ENCODE measurements at places on chromosomes 7 and 10.
A peak's percentile ranks its signal among the peaks of the same experiment; 100 is the strongest.

DNA sequence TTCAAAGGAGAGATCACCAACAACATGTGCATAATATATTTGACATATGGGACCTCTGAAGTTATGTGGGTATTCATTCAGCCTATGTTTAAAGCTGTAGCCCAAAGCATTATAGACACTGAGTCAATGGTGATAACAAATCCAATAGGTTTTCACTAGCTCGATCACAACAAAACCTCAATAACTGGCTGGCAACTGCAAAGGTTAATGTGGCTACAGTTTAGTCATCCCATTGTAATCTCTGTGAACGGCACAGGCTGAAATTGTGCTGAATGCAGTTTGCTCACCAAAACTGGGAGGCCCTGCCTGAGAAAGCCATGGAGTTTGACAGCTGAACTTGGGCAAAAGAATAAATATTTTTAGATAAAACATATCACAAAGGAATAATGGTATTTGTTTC, 152.4 kb upstream of the ADO start:
- no peaks in the 10 kb centered on the region for H3K4me1 ChIP-seq
- no peak overlapping the region for H3K4me3 ChIP-seq
- no peaks in the 10 kb centered on the region for H3K36me3 ChIP-seq
- DNase-seq, result no peak
- H3K27me3 ChIP-seq, result no peaks in the 10 kb centered on the region

DNA sequence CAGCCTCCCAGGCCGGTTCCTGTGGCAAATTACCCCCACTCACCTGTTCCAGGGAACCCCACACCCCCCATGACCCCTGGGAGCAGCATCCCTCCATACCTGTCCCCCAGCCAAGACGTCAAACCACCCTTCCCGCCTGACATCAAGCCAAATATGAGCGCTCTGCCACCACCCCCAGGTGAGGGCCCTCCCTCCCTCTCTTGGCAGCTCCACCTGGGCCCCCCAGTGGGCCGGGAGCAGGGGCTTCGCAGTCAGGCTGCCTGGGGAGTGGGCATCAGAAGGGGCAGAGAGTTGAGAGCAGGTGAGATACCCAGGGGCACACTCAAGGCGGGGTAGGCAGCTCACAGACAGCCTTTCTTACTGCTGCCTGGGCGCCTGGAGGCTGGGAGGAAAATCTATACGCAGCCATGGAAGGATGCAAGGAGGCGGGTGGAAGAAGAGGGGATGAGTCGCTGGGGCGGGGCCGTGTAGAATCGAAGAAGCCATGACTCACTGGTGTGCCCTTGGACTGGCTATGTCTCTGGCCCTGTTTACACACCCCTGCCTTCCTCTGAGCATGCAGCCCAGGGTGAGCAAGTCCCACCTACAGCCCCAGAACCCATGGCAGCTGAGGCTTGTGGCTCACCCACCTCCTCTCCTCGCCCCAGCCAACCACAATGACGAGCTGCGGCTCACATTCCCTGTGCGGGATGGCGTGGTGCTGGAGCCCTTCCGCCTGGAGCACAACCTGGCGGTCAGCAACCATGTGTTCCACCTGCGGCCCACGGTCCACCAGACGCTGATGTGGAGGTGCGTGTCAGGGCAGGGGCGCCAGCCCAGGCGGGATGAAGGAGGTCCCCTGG, 48.6 kb upstream of the PPIF start:
- H3K27me3 ChIP-seq, result no peaks in the 10 kb centered on the region
- H3K4me1 ChIP-seq, result no peaks in the 10 kb centered on the region
- no peak overlapping the region for H3K4me3 ChIP-seq
- peak; percentile 61 for DNase-seq

- no peak overlapping the region for H3K4me3 ChIP-seq
- no peaks in the 10 kb centered on the region for H3K36me3 ChIP-seq
- no peak overlapping the region for H3K27ac ChIP-seq
- H3K27me3 ChIP-seq, result no peaks in the 10 kb centered on the region
- DNase-seq, result peak; percentile 77
- no peaks in the 10 kb centered on the region for H3K4me1 ChIP-seq
Observed at GRCh38 chr7:98745722-98746318, 124.0 kb downstream of the TMEM130 start.

DNA sequence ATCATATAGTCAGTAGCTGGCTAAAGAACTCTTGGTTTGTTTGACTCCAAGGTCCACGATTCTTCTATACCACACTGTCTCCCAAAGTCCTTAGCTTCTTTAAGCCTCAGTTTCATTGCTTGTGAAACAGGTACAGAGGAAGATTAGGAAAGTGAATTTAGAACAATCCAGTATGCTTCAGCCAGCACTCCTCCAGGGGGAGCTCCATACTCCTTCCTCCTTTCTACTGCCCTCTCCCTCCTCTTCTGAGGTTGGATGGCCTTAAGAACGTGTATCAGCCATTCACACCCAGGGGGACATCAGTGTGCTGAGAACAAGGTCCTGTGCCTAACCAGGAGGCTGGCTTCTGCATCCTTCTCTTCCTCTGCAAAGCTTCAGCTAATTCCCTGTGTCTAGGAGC, 54.8 kb upstream of the CALD1 start:
- H3K27me3 ChIP-seq, result no peaks in the 10 kb centered on the region
- no peak overlapping the region for H3K4me3 ChIP-seq
- no peaks in the 10 kb centered on the region for H3K36me3 ChIP-seq

DNA sequence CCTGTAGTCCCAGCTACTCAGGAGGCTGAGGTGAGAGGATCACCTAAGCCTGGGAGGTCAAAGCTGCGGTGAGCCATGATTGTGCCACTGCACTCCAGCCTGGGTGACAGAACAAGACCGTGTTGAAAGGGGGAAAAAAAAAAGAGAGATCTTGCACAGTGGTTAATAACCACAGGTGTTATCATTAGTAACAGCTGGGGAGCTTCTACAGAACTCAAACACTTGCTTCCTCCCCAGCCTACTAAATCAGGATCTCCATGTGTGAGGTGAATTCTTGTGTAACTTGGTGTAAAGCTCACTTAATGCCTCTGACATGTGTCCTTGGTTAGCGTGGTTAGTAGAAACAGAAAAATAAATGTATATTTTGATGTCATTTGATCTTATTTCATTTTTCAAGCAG, 43.9 kb upstream of the BMS1 start:
- no peaks in the 10 kb centered on the region for H3K36me3 ChIP-seq
- H3K27me3 ChIP-seq, result no peaks in the 10 kb centered on the region
- no peak overlapping the region for H3K27ac ChIP-seq
- DNase-seq, result no peak
- H3K4me3 ChIP-seq, result no peak overlapping the region

- DNase-seq, result no peak
- no peak overlapping the region for H3K4me3 ChIP-seq
- H3K4me1 ChIP-seq, result no peaks in the 10 kb centered on the region
- H3K27ac ChIP-seq, result no peak overlapping the region
- H3K27me3 ChIP-seq, result no peaks in the 10 kb centered on the region
Observed at GRCh38 chr10:6181249-6181648, 21.5 kb upstream of the PFKFB3 start.

GRCh38 chr7:80774843-80775242, 136.4 kb downstream of the CD36 start:
- no peak for DNase-seq
- H3K27ac ChIP-seq, result no peak overlapping the region
- H3K36me3 ChIP-seq, result no peaks in the 10 kb centered on the region
- no peaks in the 10 kb centered on the region for H3K27me3 ChIP-seq
- no peaks in the 10 kb centered on the region for H3K4me1 ChIP-seq
- no peak overlapping the region for H3K4me3 ChIP-seq

DNA sequence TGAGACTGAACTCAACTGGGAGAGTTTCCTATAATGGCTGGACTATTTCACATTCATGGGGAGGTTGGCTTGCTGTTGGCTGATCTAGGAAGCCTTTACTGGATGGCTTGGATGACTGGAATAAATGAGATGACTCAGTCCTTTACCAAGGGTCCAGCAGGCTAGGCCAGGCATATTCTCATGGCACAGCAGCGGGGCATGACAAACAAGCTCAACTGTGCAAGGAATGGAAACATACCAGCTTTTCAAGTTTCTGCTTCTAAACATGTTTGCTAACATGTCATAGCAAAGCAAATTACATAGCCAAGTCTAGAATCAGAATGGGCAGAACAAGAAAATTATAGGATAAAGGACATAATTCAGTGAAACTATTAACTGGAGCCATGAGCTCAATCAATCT, 46.8 kb upstream of the CRTAC1 start:
- H3K4me1 ChIP-seq, result no peaks in the 10 kb centered on the region
- DNase-seq, result no peak
- no peak overlapping the region for H3K4me3 ChIP-seq
- no peak overlapping the region for H3K27ac ChIP-seq
- no peaks in the 10 kb centered on the region for H3K36me3 ChIP-seq

DNA sequence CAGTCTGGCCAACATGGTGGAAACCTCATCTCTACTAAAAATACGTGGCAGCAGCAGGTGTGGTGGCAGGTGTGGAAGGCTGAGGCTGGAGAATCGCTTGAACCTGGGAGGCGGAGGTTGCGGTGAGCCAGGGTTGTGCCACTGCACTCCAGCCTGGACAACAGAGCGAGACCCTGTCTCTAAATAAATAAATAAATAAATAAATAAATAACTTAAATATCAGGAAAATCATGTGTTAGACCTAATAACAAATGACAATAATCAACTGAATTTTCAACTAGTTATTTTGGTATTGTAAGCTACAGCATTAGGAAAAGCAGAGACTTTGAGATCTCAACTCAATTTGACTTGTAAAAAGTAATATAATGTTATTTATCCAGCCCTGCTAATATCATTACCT, 9.2 kb downstream of the HERPUD2 start:
- no peaks in the 10 kb centered on the region for H3K4me1 ChIP-seq
- no peaks in the 10 kb centered on the region for H3K27me3 ChIP-seq
- no peak overlapping the region for H3K27ac ChIP-seq
- H3K4me3 ChIP-seq, result no peak overlapping the region
- no peaks in the 10 kb centered on the region for H3K36me3 ChIP-seq

DNA sequence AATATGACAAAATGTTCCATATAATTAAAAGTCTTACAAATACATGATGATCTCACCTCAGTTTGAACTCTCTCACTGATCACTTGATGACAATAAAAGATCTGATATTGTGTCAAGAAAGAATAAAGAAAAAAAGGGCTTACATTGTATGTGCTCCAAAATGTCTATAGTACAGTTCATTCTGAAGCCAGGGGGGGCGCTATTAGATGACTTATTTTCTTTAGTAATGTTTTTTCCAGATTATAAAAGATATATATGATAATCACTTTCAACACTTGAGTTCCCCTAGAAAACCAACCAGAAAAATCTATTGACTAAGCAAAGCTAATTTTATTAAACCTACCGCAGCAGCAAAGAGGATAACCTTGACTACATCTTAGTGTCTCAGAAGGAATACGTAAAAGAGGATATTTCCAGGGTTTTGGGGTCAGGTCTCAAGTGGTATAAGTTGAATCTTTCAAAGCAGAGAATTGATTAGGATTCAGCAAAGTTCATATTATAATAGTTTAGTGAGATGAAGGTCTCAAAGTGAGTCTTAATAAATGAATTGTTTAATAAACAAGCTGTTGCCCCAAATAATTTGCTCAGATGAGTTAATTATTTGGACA, 55.8 kb downstream of the PTN start:
- H3K4me3 ChIP-seq, result no peak overlapping the region
- H3K36me3 ChIP-seq, result no peaks in the 10 kb centered on the region
- no peaks in the 10 kb centered on the region for H3K4me1 ChIP-seq
- H3K27me3 ChIP-seq, result no peaks in the 10 kb centered on the region

- no peak for DNase-seq
- H3K27ac ChIP-seq, result no peak overlapping the region
- no peaks in the 10 kb centered on the region for H3K36me3 ChIP-seq
- no peaks in the 10 kb centered on the region for H3K4me1 ChIP-seq
- no peak overlapping the region for H3K4me3 ChIP-seq
- no peaks in the 10 kb centered on the region for H3K27me3 ChIP-seq
Observed at GRCh38 chr10:72020914-72021809, 57.0 kb downstream of the CHST3 start.

GRCh38 chr7:22989643-22990587, 24.0 kb downstream of the HYCC1 start:
- no peaks in the 10 kb centered on the region for H3K27me3 ChIP-seq
- H3K4me3 ChIP-seq, result no peak overlapping the region

DNA sequence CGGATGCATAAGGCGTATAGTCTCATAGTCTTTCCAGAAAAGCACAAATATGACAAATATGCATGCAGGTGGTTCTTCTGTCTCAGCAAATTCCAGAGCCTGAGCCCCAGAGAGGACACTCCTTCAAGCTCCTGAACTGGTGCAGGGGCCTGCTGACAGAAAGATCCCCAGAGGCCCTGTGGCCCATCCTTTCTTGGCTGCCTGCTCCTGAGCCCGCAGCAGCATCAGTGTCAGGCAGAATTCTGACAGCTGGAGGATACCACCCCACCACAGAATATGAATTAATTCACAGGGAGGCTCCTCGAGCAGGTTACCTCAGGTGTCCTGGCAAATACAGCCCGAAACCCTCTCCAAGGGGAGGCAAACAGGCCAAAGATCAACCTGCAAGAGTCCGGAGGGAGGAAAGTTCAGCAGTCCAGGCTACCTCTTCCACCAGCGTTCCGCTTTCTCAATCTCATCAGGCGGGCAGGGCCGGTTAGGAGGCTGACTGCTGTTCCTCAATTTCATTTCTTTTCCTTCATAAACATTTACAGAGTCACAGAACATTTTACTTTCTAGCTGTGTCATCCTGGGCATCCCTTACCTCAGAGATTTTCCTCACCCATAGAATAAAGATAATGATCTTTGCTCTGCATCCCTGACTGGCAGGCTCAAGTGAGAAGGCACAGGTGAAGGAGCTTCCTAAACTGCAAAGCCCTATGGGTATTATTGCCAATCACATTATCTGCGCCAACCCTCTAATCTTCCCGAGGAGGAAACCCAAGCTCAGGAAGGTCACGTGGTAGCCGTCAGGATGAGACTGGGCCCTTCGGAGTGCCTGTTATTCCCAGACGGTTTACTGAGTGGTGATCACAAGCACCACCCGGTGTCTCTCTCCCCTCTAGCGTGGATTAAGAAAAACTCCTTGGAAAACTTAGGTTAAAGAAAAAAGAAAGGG, 1.4 kb downstream of the DNAJB12 start:
- no peaks in the 10 kb centered on the region for H3K27me3 ChIP-seq
- H3K4me3 ChIP-seq, result peak overlapping the region; percentile 92
- H3K4me1 ChIP-seq, result peaks cover 4% of the 10 kb centered on the region
- peak; percentile 67 for DNase-seq
- H3K36me3 ChIP-seq, result peaks cover 1% of the 10 kb centered on the region

- H3K36me3 ChIP-seq, result no peaks in the 10 kb centered on the region
- no peaks in the 10 kb centered on the region for H3K27me3 ChIP-seq
- no peaks in the 10 kb centered on the region for H3K4me1 ChIP-seq
- no peak overlapping the region for H3K27ac ChIP-seq
- no peak overlapping the region for H3K4me3 ChIP-seq
Observed at GRCh38 chr7:158975526-158976467, 119.4 kb downstream of the DYNC2I1 start.

- no peaks in the 10 kb centered on the region for H3K4me1 ChIP-seq
- DNase-seq, result no peak
- H3K4me3 ChIP-seq, result no peak overlapping the region
- peaks cover 6% of the 10 kb centered on the region for H3K36me3 ChIP-seq
- H3K27ac ChIP-seq, result no peak overlapping the region
Observed at GRCh38 chr10:79273604-79274003, 73.7 kb upstream of the PPIF start.

DNA sequence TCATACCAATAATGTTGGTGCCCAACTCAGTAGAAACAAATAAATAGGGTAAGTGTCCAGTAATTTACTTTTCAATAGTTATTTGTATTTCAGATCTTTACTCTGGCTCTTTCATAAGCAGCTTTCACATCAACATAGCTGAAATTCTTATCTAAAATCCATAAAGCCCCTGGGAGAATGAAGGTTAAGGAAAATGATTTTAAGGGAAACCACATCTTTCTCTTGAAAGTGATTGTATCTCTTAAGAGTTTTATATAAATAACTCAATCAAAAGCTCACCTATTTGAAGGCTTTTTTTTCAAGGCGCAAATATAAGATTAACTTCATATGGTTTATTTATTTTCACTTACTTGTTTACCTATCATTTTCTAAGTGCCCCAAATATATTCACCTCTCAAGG, 324.4 kb downstream of the HGF start:
- no peak for DNase-seq
- no peaks in the 10 kb centered on the region for H3K36me3 ChIP-seq
- no peak overlapping the region for H3K4me3 ChIP-seq

Measured in mesendoderm (in vitro differentiated cells).